ENCODE measurements at places on chromosomes 11 and 22.
A peak's percentile ranks its signal among the peaks of the same experiment; 100 is the strongest.

GRCh38 chr22:25888399-25889054, 146.5 kb downstream of the MYO18B start:
- DNase-seq: no peak

DNA sequence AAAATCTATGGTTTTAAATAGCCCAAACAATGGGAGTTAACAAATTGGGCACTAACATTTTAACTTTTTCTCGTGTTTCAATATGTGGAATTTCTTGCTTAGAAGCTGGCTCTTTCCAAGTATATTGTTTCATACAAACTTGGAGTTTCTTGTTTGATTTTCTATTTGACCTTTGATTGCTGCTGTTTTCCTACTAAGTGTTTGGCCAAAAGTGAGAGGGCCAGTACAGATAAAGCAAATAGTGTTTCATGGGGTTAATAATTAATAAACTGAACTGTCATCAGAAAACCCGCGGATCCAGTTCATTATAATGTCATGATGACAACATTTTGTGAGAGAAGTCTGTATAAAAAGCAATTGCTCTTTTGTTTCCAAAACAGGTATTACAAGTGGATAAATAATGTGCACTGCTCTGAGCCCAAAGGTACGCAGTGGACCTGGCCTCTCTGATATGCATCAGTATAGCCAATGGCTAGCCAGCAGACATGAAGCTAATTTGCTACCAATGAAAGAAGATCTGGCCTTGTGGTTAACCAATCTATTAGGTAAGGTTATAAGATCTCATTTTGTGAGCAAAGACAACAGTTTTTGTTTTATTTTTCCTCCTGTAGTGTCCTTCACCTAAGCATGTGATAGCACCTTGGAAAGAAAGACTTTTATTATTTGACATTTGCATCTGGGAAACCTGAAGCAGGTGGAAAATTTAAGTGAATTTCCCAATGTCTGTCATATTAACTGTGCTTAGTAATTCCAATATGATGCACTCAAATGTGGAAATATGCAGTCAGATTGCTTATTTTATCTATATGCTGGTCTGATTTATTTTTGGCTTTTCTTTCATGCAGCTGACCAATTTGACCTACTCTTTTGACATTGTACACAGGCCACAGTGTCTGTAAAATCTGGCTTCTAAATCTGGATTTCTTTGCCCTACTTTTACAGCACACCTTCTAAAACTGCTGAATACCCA, 8.3 kb downstream of the GAS2 start:
- DNase-seq: no peak

DNA sequence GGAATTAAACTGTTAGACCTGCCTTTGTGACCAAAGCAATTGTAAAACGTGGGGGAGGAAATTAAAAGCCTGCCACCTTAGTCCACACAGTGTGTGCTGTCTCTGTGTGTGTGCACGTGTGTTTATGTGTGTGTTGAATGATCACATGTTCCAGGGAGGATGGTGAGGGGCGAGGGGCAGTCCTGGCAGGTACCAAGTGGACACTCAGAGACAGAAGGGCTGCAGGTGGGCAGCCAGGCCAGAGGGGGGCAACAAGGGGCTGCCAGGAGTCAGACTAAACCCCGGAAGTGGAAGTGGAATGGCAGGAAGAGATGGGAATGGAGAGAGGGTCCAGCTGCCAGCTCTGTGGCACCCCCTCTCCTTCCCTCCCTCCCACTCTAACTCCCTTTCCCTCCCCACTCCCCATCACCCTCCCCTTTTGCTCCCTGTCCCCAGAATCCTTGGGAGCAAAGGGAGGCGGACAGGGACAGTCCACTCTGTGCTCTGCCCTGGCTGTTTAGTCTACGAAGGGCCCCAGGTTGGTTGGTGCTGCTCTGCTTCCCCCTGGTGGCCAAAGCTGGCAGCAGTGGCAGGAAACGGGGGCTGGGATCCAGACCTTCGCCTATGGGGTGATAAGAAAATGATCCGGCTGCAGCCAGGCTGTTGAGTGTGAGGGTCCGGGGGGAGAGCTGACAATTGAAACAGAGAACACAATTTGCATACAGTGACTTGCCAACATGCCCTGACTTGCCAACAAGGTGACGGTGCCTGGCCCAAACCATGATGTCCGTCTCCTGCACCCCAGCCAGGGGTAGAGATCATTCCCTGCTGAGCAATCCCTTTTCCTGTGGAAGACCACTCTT, 24.4 kb downstream of the P2RY2 start:
- peak; percentile 38 for DNase-seq

GRCh38 chr11:114892381-114893197, 214.3 kb downstream of the NXPE2 start:
- no peak for DNase-seq

DNA sequence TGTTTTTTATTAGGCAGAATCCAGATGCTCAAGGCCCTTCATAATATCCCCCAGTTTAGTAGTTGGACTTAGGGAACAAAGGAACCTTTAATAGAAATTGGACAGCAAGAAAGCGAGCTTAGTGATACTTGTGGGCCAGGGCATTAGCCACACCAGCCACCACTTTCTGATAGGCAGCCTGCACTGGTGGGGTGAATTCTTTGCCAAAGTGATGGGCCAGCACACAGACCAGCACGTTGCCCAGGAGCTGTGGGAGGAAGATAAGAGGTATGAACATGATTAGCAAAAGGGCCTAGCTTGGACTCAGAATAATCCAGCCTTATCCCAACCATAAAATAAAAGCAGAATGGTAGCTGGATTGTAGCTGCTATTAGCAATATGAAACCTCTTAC, 1.4 kb downstream of the HBB start:
- DNase-seq: no peak

GRCh38 chr11:107785401-107785800, 73.2 kb downstream of the SLC35F2 start:
- no peak for DNase-seq

GRCh38 chr22:38494498-38494897, 11.6 kb downstream of the DDX17 start:
- no peak for DNase-seq

GRCh38 chr11:116960930-116961329, 123.5 kb upstream of the APOA1 start:
- no peak for DNase-seq

GRCh38 chr22:47285981-47286380, 523.5 kb downstream of the TBC1D22A start:
- DNase-seq: no peak

DNA sequence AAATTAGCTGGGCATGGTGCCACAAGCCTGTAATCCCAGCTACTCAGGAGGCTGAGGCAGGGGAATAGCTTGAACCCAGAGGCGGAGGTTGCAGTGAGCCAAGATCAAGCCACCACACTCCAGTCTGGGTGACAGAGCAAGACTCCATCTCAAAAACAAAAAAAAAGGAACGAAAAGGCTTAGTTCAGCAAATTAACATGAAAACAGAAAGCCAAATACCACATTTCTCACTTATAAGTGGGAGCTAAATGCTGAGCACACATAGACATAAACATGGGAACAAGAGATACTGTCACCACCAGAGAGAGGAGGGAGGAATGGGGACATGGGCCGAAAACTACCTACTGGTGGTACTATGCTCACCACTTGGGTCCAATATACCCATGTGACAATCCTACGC, 38.6 kb downstream of the SCGB1A1 start:
- DNase-seq: no peak

GRCh38 chr11:58867556-58867955, 23.1 kb upstream of the GLYATL2 start:
- no peak for DNase-seq

GRCh38 chr11:116170526-116171120, 602.2 kb downstream of the BUD13 start:
- peak; percentile 71 for DNase-seq

- no peak for DNase-seq
Measured at GRCh38 chr11:122755941-122756340, 82.4 kb upstream of the CRTAM start.

- peak; percentile 95 for DNase-seq
Measured at GRCh38 chr11:110296226-110297075, at the start of gene RDX. Gene RDX (minus strand): TSS chr11:110296614. CDS start chr11:110279692, 16,922 bp downstream.

- DNase-seq: peak; percentile 9
Measured at GRCh38 chr11:72233056-72233772, 8.6 kb downstream of the INPPL1 start.

DNA sequence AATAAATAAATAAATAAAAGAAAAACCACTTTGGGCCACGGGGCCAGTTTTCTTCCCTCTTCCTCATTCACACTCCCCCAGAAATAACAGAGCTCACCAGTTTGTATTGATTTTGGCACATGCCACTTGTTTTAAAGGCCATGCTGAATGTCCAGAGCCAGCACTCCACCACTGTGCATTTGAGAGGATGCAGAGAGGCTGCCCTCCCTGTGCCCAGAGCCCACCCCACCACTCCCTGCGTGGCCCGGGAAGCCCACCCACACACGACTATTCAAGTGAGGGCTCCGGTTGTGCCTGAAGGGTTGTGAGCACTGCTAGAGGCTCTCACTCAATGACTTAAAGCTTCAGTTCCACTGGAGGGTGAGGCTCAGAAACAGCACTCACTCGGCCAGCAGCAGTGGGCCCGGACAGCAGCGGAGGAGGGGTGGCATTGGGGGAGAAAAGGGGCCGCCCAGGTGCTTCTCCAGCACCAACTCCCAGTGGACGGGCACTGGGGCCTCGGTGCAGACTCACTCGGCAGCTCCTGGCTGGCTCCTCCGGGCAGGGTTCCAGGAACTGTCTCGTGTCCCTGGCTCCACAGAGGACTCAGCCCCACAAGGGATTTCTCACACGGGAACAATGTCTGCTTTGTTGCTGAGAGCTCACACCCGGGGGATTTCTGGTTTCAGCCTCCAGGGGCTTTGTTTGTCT, 112.7 kb downstream of the SHANK2 start:
- DNase-seq: no peak

GRCh38 chr22:45207981-45208664, 32.6 kb downstream of the KIAA0930 start:
- no peak for DNase-seq

DNA sequence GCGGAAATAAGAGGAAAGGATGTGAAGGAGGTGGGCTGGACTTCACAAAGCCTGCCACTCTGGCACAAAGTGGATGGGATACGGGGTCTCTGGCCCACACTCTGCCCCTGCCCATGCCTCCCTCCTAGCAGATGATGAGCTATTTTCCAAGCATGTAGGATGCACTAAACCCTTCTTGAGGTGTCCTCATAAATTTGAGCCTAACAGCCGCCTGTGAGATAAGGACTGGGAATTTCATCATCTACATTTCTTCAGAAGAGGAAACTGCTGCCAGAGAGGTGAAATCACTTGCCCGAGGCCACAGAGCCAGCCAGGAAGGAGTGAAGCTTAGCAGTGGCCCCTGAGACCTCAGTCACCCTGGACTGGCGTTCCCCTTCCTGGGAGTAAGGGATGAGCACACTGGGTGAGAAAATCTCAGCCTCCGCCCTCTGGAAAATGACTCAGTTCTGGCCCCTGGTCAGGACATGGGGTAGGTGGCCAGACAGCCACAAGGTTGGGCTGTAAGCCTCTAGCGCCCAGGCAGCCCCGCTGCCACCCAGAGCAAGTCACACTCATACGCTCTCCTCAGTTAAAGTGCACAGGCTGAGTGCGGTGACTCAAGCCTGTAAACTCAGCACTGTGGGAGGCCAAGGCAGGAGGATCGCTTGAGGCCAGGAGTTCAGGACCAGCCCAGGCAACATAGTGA, 27.9 kb downstream of the MB start:
- no peak for DNase-seq

- no peak for DNase-seq
Measured at GRCh38 chr22:38612217-38613006, 42.4 kb upstream of the DMC1 start.
